ENCODE measurements at places on chromosomes 4 and X.

GRCh38 chr4:180675359-180675650 lies 1567.9 kb upstream of the TENM3 start:
- DNase-seq = no peak

GRCh38 chr4:42088386-42088785 lies 64.1 kb downstream of the BEND4 start:
- DNase-seq = no peak

- DNase-seq = no peak
These were observed 2.2 kb downstream of the ATP8A1 start for GRCh38 chr4:42654631-42655268.

DNA sequence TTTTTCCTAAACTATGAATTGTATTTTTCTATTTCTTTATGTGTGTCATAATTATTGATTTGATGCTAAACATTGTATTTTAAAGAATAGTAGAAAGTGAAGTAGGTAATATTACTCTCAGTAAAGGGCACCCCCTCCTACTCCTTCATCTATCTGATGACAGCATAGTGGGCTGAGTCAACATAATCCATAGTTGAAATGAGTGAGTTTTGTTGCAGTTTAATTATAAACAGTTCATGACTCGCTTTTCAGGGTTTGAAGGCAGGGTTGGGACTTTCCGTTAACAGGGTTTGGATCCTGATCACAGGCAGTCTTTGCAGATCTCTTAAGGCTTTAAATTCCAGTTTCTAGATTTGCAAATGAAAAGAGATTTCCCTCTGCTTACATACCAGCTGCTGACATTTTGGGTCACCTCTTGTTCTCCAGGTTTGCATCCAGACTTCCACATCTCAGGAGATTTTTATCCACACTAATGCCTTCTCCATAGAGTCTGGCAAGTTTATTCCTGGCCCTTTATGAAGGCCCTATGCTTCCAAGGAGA lies 54.0 kb upstream of the TACR3 start:
- DNase-seq = no peak

DNA sequence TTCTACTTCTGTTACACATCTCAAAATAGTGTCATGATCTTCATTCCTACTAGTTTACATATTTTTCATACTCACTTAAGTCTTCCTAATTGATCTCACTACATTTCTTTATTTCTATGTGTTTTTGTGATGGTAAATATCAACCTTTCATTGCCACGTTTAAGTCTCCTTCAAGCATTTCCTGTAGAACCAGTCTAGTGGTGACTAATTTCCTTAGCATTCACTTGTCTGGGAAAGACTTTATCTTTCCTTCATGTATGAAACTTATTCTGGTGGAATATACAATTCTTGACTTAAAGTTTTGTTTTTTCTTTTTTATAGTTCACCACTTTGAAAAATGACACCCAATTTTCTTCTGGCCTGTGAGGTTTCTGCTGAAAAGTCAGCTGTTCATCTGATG lies 181.4 kb upstream of the NEIL3 start:
- DNase-seq = no peak

- DNase-seq = no peak
These were observed 62.5 kb downstream of the KIAA0232 start for GRCh38 chr4:6845027-6845426.

GRCh38 chr4:4860600-4861389 lies 1.3 kb downstream of the MSX1 start:
- no peak for DNase-seq
